GM23248 (cell line): ENCODE measurements at places on chromosomes 5 and 9.

DNA sequence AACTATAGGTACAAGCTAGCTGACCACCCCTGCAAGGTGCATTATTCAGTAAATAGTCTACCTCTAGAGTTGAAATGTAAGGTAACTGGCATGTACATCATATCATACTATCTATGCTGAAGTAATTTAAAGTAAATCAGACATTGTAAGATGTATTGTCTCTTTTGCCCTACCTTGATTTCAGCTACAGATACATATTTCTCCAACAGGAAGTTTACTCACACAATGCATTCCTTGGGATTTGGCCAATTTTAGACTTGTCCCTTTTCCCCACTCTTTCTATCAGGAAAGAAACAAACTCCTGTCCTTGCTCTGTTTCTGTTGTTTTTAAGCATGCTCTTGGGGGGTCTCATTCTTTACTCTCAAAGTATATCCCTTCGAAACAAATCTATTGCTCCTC, 58.5 kb upstream of the TSLP start:
- DNase-seq: peak; percentile 2

DNA sequence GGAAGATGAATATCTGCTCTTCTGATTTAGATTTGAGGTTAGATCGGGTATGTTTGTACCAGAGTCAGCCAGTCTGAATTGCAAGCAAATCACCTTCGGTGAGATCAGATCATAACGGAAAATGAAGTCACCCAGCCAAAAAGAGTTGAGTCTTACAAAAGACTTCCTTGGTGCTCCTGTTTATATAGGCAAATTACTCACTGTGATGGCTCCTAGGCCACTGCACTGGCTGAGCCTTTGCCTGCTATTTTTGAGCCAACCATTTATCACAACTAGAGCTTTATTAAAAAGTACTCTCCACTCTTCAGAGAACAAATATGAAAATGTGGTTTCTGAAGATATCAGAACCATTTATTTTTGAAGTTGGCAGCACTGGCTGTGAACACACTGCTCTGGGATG, 277.7 kb upstream of the PCSK5 start:
- no peak for DNase-seq

- no peak for DNase-seq
Observed at GRCh38 chr9:109092051-109092580, 27.6 kb downstream of the TMEM245 start.

DNA sequence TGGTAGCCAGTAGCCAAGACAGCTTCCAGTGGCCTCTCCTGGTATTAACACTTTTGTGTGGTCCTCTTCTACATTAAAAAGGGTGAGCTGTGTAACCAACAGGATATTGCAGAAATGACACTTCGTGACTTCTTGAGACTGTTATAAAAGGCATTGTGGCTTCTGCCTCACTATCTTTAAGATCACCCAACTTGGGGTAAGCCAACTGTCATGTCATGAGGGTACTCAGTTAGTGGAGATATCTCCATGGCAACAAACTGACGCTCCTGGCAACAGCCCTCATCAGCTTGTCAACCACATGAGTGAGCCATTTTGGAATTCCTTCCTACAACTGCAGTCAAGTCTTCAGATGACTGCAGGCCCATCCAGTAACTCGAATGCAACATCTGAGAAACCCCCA, 121.7 kb downstream of the DEPDC1B start:
- DNase-seq: no peak

GRCh38 chr9:126752376-126752775, 52.5 kb upstream of the ZBTB43 start:
- no peak for DNase-seq

GRCh38 chr5:126523818-126524510, 71.1 kb downstream of the ALDH7A1 start:
- no peak for DNase-seq

GRCh38 chr5:175467983-175468690, 10.2 kb upstream of the SFXN1 start:
- no peak for DNase-seq

DNA sequence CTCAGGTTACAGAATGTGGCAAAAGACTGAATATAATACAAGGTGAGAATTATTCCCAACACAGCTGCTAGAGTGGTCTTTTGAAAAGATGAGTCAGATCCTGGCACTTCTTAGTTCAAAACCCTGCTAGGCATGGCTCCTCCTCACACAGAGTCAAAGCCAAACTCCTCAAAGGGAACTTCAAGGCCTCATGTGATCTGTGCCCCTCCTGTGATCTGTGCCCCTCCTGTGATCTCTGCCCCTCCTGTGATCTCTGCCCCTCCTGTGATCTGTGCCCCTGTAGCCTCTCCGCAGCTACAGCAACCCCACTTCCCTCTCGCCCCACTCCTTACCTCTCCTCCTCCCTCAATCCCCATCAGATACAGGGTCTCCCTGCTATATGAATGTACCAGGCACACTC, 525.5 kb upstream of the CCNG1 start:
- no peak for DNase-seq

- peak; percentile 26 for DNase-seq
Observed at GRCh38 chr5:91556-92263, at the start of gene PLEKHG4B. Gene PLEKHG4B, plus strand, starts transcription at chr5:92168. Its CDS starts 64 bp downstream, at chr5:92232.

DNA sequence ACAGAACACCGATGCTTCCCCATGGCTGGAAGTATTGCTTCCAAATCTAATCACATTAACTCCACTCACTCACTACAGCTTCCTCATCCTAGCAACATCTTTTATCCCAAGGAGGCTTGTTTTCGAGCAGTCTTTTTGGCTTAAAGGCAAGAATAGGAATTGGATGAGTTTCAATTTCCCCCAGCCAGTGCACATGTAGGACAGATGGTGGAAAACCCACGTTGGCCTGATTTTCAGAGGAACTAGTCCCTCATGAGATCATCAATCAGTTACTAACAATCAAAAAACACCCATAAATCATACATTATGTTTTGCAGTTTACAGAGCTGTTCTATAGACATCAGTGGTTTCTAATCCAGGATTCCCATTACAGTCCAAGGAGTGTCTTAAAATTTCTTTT, 48.5 kb upstream of the AGXT2 start:
- DNase-seq: no peak

DNA sequence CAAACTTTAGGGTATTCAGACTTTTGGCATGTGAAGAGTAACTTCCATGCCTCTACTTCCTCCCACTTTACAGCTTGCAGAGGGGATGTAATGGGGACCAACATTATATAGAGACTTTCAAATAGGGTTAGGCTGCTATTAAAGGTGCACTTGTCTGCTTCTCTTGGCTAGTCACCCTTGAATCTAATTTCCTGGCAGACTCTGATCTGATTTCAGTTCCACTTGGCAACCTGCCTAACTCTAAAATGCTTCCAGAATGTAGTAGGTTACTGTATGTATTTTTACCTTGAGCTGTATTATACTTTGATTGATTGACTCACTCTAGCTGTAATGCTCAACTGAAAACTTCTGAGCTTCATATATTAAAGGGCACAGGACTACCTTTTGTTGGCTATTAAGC, 693.4 kb downstream of the KCTD16 start:
- DNase-seq: no peak

- DNase-seq: no peak
Observed at GRCh38 chr5:135295852-135296251, 103.2 kb downstream of the MACROH2A1 start.

DNA sequence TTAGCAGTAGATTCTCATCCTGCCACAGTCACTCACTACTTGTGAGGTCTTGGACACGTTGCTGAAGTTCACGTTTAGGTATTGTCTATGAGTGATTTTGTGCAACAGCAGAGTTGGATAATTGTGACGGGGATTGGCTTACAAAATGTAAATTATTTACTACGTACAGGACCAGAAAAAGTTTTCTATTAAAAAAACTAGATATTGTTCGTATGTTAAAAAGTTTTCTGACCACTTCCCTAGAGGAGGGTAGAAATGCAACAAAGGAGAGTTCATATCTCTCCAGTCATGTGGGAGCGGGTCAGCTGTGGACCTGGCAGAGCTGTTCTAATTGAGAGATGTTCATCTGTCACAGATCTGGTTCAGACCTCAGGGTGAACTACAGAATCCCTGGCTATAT, 976.1 kb upstream of the NUDT12 start:
- no peak for DNase-seq

DNA sequence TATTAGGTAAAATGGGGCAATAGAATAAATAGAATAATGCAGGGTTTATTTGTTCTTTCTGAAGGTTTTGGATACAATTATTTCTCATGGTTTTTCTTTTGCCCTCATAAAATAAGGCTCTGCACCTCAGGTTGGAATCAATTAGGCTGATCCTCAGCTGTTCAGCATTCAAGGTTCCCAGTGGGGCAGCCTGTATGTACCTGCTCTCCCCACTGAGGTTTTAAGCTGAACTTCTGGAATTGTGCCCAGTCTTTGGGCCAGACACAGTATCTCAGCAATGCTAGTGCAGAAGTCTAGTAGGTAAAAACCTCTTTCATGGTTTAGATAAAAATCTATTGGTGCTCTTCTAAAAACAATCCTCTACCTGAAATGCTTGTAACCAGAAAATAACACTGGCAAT, 98.0 kb downstream of the EDIL3 start:
- no peak for DNase-seq

- no peak for DNase-seq
Observed at GRCh38 chr5:35657877-35658276, 40.2 kb downstream of the SPEF2 start.

- no peak for DNase-seq
Observed at GRCh38 chr5:150108711-150109514, 22.6 kb upstream of the CSF1R start.

GRCh38 chr5:142716963-142717362, 31.1 kb upstream of the FGF1 start:
- DNase-seq: peak; percentile 82

- DNase-seq: peak; percentile 90
Observed at GRCh38 chr5:138632900-138633489, 57.8 kb upstream of the HSPA9 start.

DNA sequence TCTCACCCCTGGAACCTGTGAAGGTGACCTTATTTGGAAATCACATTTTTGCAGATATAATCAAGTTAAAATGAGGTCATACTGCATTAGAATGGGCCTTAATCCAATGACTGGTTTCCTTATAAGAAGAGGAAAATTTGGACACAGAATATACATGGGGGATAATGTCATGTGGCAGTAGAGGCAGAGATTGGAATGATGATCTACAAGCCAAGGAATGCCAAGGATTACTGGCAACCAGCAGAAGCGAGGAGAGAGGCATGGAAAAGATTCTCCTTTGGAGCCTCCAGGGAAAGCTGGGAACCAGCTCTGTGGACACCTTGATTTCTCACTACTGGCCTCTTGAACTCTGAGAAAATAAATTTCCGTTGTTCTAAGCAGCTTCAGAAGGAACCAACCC, 20.2 kb upstream of the CEP78 start:
- DNase-seq: peak; percentile 33

DNA sequence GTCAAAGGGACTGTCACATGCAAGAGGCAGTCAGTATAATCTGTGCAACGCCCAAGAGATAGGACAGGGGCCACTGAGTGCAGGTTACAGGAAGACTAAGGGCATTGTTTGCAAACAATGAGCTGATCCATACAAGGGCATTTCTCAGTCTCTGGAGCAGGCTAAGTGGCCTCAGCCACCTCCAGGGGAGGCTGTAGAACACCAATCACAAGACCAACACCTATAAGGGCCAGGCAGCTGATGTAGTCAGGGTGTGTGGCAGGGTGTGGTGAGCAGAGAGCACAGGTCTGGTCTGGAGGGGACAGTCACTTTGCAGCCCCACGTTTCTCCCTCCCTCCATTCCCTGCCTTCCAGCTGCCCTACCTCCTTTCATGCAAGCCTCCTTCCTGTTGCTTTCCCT, 83.2 kb upstream of the ADRA1B start:
- DNase-seq: no peak

DNA sequence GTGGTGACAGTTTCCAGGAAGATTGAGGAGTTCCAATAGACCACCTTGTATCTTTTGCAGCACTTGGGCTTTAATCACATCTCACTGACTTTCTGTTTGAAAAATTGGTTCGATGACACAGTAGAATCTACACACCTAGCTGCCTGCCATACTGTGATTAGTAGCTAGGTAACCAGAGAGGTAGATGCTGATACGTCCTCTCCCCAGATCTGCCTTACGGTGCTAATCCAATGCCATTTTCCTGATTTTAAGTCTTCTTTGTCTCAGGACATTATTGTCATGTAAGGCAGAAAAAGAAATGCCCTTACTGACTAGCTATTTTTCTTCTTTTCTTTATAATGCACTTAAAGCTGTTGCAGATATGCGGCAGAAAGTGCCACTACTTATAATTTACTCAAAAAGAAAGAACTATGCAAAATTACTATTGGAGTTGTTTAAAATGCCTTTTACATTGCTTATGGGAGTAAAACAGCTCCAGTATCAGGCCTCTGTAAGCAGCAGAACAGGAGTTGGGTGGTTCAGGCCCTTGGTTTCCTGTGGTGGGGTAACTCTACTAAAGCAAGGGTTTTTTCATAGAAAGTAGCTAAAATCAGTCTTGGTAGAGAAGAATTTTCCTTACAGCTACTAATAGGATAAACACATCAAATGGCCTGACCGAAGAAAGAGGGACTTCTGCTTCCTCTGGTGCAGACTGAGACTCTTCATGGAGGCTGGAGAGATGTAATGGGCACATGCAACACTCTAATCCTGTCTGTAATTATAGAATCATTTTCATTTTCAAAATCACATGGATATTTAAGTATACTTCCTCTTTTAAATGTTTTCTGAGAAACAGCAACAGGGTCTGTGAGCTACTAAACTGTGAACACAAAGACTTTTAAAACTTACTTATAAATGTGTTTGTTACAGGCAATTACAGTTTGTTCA, 177.2 kb downstream of the MAPKAP1 start:
- DNase-seq: no peak

- peak; percentile 75 for DNase-seq
Observed at GRCh38 chr9:111728617-111729366, 65.9 kb downstream of the SHOC1 start.

DNA sequence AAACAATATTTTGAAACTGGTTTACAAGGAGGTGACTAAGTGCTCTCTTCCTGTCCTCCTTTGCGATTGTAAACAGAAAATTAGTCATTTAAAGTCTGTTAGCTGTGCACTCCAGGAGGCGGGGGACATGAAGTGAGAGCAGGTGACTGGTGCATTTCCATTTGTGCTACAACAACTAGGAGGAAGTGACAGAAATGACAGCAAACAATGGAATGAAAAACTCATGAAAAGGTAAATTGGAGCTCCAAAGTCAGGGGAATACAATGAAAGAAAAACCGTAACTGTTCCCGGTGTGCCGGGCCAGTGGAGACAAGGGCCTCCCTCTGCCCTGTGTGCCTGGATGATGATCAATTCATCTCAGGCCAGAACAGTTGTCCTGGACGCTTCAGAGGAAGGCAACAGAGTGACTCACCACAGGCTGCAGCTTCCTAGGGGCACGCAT, 439.9 kb downstream of the GADD45G start:
- DNase-seq: peak; percentile 47

- peak; percentile 60 for DNase-seq
Observed at GRCh38 chr5:58466939-58467338, 7.1 kb upstream of the PLK2 start.

GRCh38 chr9:128420651-128421481, at the start of gene CERCAM:
Gene CERCAM, plus strand, starts transcription at chr9:128420857. Its CDS starts 21 bp downstream, at chr9:128420878.
- peak; percentile 83 for DNase-seq

DNA sequence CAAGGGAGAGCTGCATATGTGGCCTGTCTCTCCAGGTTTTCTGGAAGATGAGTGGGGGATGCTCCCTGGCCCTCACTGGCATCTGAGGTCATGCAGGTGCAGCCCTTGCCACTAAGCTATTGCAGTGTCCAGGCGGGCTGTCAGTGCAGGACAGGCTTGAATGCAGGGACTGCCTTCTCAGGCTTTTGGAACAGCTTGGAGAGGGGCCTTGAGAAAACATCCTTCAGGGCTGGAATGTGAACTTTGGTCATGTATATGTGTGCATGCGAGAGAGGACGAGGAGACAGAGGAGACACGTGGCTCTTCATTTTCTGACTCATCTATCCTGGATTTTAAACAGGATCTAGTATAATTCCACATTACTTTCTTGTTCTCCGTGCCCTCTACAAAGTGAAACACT, 90.3 kb downstream of the MACROH2A1 start:
- peak; percentile 61 for DNase-seq

GRCh38 chr9:32899181-32899580, 102.2 kb downstream of the APTX start:
- DNase-seq: peak; percentile 61
